ENCODE measurements at places on chromosomes 2 and 18.

- DNase-seq = no peak
Observed at GRCh38 chr2:56333812-56334485, 150.2 kb downstream of the CCDC85A start.

- no peak for DNase-seq
Observed at GRCh38 chr18:52216109-52216508, 123.9 kb upstream of the DCC start.

GRCh38 chr2:166188084-166188483, 60.3 kb upstream of the SCN1A start:
- DNase-seq = no peak

GRCh38 chr2:23618794-23619530, 234.0 kb downstream of the KLHL29 start:
- no peak for DNase-seq

GRCh38 chr18:47893047-47893446, 37.4 kb downstream of the SMAD2 start:
- no peak for DNase-seq

Measured in stimulated activated CD4-positive, alpha-beta T cell treated with anti-CD3 and anti-CD28 coated beads, Interleukin-4, amount 100 ng/mL, for 4 hours (primary cell).